ENCODE measurements at places on chromosomes 2 and 18.
A peak's percentile ranks its signal among the peaks of the same experiment; 100 is the strongest.

DNA sequence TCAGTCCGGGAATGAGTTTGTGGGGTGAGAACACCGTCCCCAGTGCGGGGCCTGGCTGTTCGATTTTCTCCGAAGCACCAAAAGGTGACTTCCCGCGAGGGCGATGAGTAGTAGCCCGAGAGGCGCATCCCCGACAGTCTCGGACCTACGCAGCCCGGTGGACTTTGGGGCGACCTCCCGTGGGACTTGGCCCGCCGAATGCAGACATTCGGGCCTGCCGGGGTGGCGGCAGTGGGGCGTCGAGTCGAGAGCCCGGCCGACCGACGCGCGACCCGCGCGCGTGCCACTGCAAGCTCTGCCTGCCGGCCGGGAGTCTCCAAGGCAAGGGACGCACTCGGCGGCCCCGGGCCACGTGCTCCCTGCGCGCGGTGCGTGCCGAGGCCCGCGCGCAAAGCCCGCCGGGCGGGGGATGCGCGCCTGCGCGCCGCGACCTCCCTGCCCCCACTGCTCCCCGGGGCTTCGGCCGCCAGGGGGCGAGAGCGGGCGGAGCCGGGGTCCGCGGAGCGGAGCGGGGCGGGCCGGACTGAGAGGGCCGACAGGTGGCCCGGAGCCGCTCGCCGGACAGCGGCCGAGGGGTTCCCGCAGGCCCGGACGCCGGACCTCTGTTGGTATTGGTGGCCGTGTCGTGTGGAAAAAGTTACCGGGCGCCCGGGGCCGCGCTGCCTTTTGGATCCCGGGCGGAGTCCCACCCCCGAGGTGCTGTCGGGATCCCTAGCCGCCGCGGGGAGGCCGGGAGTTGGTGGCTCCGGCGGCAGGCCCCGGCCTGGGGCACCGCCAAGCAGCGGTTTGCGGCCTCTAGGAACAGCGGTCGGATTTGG is 1.9 kb downstream of the PTMA start:
- peak; percentile 72 for DNase-seq

DNA sequence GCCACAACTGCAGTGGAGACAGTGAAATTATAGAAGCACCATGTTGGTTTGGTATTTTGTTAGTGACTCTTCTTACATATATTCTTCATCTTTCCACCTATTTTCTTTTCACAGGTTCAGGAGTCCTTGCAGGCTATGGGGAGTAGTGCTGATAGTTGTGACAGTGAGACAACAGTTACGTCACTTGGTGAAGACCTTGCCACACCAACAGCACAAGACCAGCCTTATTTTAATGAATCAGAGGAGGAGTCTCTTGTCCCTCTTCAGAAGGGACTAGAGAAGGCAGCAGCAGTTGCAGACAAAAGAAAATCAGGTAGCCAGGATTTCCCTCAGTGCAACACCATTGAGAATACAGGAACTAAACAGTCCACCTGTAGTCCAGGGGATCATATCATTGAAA is 23.6 kb downstream of the ITPRID2 start:
- DNase-seq: no peak

GRCh38 chr2:200337621-200338020 is 31.1 kb downstream of the SPATS2L start:
- no peak for DNase-seq

GRCh38 chr18:78992041-78993011 is 12.7 kb downstream of the SALL3 start:
- DNase-seq: no peak

GRCh38 chr2:6355886-6356761 is 509.6 kb downstream of the CMPK2 start:
- DNase-seq: no peak

DNA sequence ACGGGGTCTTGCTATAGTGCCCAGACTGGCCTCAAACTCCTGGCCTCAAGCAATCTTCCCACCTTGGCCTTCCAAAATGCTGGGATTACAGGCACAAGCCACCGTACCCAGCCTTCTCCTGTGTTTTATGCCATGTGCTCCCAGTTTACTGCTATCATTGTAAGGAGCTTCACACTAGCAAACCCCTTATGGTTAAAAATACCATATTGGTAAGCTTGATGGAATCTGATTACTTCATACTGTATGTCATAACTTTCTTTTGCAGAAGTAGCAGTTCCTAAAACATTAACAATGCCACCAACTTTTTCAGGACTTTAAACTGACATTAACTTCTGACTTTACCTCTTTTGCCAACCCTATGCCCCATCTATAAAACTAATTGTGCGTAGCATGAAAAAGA is 36.2 kb downstream of the HAT1 start:
- DNase-seq: no peak
